Activated CD4-positive, alpha-beta T cell treated with anti-CD3 and anti-CD28 coated beads, Interleukin-2, amount 10 ng/mL, durations not matched to agents 7 days and 5 days (primary cell): ENCODE measurements at places on chromosomes 1 and 21.

GRCh38 chr1:89104147-89104546 is 21.8 kb downstream of the GBP2 start:
- no peak for DNase-seq

- no peak for DNase-seq
These were observed 229.4 kb downstream of the CACNA1E start for GRCh38 chr1:181712711-181713110.

- DNase-seq, result no peak
These were observed 3.4 kb downstream of the LRRC71 start for GRCh38 chr1:156923670-156924477.

- no peak for DNase-seq
These were observed 220.4 kb downstream of the RHOU start for GRCh38 chr1:228955691-228956090.

- DNase-seq, result no peak
These were observed 35.8 kb upstream of the CR2 start for GRCh38 chr1:207418351-207418750.

DNA sequence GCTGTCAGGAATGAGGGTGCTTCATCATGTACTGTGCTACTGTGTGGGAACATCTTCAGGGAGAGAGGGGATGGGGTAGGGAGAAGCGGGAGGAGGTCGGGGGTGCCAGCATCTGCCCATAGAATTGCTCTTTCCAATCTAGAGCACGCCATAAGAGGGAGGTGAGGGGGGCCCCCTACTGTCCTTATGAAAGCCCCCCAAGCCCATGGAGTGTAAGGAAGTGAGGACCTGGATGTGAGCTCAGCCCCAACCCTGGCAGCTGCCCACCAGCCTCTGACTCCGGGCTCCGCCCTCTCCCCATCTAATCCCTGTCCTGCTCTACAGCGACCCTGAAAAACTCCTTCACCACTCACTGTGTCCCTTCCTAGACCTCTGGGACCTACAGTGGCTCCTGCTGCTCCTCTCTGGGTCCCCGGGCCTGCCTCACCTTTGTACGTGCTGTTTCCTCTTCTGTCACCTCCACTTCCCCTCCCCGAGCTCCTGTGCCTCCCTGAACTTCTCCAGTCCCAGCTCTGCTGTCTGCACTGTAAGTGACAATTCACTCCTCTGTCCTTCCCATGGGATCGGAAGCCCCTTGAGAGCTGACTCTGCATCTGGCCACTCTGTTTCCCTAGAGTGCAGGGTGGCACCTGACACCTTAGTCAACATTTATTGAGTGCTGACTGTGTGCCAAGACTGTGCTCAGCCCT is 269.4 kb downstream of the PTPRU start:
- DNase-seq, result no peak

- DNase-seq, result no peak
These were observed 554.5 kb upstream of the NR5A2 start for GRCh38 chr1:199472978-199473377.

DNA sequence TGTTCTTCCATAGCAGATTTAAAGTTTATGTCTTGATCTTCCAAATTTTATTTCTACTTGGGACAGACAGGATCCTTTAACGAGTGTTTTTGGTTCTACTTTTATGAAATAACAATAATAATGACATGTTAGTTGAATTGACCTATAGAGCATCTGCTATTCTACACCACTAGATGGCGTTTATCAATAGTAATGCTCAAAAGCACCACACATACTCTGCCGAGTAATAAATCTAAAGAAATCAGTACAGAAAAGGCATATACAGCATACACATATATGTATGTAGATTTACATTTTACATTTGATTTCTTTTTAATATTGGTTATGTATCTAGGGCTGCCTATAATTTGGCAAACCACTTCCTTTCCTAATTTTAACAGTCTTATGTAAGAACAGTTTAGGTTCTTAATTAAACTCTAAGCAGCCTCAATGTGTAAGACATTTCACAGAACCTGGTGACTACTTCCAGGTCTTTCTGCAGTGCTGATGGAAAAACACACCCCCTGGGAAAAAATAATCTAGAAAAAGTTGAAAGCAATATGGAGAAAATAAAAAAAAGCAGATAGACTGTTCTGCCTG is 5.9 kb upstream of the SIPA1L2 start:
- no peak for DNase-seq

DNA sequence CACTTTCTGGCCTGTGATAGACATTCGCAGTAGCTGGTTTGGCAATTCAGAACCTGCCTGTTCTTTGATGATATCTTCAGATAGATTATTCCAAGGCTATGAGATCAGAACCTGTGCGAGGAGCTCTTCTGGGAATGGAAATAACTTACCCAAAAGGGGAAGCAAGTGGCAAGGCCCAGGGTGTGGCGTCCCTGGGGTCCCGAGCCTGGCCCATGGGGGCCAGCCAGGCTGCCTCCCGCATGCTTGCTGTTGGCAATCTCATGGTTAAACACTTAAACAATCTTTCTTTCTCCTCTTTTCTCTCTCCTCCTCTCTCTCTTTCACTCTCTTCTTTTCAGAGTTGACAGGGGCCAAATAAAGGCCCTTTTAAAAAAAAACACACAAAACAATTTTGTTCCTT is 108.1 kb downstream of the RNF220 start:
- no peak for DNase-seq

GRCh38 chr1:16397120-16397519 is 30.1 kb downstream of the SZRD1 start:
- DNase-seq, result no peak

- no peak for DNase-seq
These were observed 69.0 kb downstream of the KCND3 start for GRCh38 chr1:111920221-111921024.

DNA sequence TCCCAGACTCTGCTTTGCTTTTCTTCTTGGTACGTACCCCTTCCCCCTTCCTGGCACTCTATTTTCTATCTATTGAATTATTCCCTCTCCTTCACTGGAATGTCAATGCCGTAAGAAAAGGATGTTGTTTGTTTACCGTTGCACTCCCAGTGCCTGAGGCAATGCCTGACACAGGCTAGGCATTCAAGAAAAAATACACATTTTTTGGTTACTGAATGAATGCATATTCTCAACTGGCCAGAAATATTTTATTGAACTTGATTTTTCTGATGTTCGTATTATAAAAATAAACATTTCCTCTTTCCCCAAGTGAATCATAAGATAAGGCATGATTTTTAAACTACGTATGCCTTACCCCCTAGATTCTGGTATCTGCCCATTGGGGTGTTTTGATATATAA is 41.2 kb downstream of the GNG12 start:
- DNase-seq, result no peak

GRCh38 chr1:237610157-237610556 is 280.6 kb downstream of the ZP4 start:
- no peak for DNase-seq

- no peak for DNase-seq
These were observed 7.1 kb downstream of the TMEM54 start for GRCh38 chr1:32894019-32894600.

DNA sequence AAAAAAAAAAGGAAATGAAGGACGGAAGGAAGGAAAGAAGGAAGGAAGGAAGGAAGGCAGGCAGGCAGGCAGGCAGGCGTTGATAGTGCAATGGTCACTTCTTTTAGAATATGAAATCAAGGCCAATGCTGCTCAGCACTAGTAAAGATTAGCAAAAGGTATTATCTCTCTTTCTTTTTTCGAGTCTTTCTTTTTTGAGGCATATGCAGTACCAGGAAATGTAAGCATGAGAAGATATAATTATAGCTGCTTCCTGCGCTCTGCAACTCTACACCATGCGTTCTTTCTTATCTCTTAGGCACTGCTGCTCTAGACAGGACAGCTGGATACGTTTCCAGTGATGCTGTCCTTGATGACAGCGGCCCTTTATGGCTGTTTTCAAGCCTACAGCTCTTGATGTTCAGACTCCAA is 1512.5 kb upstream of the B3GALT2 start:
- no peak for DNase-seq

DNA sequence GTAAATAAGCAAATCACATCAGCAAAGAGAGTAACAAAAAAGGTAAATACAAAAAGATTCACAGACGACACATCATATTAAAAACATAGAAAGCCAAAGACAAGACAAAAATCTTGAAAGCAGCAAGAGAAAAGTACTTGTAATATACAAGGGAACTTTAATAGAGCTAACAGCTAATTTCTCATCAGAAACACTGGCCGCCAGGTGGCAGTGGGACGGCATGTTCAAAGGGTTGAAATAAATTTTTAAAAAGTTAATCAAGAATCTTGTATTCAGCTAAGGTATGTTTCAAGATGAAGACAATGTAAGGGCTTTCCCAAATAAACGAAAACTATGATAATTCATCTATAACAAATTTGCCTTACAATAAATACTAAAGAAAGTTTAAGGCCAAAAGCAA is 358.1 kb downstream of the LRRIQ3 start:
- peak; percentile 7 for DNase-seq

- no peak for DNase-seq
These were observed 926 bp upstream of the SH3D21 start for GRCh38 chr1:36304970-36305914.

DNA sequence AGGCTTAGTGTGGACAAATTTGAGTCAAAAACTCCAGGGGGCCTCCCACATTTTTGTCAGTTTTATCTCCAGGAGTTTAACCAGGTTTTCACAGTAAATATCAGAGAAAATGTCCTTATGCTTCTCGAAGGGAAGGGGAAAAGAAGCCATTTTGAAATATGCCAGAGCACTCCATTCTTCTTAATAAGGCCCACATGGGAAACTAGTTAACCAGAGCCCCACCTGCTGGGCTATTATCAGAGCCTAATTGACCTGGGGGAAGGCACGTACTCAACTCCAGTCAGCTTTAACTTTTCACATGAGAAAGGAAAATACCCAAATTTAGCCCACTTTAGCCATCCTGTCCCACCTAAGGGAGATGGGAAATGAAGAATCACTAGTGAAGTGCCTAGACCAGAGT is 296.3 kb downstream of the PTBP2 start:
- DNase-seq, result no peak

- DNase-seq, result peak; percentile 53
These were observed 9.6 kb downstream of the VPS26C start for GRCh38 chr21:37257511-37257966.

- no peak for DNase-seq
These were observed 288.8 kb downstream of the LTN1 start for GRCh38 chr21:28703861-28704260.

GRCh38 chr1:47137198-47137597 is at the start of gene CYP4A22:
Gene CYP4A22, plus strand, starts transcription at chr1:47137441. Its CDS starts 45 bp downstream, at chr1:47137486.
- no peak for DNase-seq

DNA sequence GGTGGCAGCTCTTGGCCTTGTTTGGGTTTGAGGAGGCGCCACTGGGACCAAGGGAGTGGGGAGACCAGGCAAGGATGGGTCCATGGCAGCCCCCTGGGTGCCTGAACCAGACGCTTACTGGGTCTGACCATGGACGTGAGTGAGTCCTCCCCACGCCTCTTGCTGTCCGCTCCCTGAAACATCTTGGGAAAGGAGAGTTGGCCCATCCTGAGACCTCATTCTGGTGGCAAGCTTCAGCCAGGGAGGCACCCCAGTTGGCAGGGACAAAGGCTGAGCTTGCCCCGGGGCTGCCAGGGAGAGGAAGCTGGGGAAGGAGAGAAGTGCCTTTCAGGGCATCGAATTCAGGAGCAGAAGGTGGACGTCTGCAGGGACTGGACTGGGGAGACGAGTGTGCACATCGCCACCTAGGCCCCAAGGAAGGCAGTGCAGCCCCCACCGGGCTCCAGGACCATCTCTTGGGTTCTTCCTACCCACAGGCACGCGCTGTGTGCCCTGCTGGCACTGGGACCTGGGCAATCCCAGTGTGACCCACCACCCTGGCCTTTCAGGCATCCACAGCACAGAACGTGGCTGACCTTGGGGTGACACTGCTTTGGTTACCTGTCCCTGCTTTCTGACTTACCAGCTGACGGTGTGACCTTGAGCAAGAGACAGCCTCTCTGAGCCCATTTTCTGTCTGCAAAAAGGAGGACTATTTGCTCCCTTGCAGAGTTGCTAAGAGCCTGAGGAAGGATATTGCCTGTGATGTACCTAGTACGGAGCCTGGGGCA is 132.9 kb upstream of the WNT4 start:
- peak; percentile 27 for DNase-seq

- no peak for DNase-seq
These were observed 245.8 kb downstream of the MATN1 start for GRCh38 chr1:30477588-30477987.

- DNase-seq, result no peak
These were observed 124.9 kb upstream of the OLIG2 start for GRCh38 chr21:32900814-32901213.
